WERI-Rb-1 (cell line): ENCODE measurements at places on chromosomes 5 and 9.

DNA sequence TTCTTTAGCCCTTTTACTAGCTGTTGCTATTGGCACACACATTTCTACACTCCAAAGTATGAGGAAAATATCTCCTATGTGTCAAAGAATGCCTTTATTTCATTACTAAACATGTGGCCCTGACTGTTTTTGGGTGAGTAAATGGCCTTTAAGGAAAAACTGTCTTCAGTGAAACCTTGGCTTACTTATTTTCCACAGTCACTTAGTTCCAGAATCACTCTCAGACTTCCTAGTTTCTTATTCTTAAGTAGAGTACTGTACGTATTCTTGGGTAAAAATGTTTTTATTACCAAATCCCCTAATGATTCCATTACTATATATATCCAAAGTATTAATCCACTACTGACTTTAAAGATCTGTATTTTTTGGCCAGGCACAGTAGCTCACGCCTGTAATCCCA is 27.5 kb downstream of the ERP44 start:
- DNase-seq: no peak

DNA sequence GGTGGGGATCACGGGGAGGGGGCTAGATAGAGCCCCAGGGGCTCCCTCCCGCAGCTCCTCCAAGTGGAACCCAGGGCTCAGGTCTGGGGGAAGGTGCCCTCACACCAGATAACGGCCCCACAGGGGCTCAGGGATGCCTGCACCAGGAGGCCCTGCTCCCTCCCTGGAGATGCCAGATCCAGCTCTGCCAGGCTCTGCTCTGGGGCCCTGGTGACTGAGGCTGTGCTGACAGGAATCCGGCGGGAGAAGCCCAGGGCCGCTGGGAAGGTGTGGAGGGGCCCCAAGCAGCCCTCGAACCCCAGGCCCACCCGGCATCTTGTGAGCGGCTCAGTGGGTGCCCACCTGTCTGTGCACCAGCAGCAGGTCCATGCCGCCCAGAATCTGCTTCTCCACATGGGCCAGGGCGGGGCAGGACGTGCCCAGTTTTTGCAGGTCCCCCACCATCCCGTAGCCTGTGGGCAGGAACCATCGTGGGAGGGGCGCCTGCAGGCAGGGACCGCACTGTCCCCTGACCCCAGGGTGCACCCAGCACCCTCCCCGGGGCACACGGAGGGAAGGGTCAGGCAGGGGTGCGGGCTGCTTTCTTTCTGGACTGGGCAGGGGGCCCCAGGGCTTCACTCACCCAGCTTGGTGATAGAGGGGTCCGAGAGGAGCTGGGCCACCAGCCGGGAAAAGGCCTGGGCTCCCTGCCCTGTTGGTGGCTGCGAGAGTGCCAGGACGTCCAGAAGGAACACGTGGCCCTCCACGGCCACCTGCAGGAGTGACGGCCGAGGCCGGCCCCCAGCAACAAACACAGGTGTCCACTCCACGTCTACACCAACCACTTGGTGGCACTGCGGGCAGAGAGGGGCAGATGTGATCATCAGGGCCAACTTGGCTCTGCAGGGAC is 48.9 kb upstream of the NRARP start:
- no peak for DNase-seq

GRCh38 chr9:132877824-132878694 is at the start of gene AK8:
AK8 (minus strand) TSS chr9:132878284; CDS start chr9:132878255, 29 bp downstream.
- peak; percentile 77 for DNase-seq

- DNase-seq: peak; percentile 24
Measured at GRCh38 chr5:122078116-122079110, at the start of gene LOX. LOX (minus strand) TSS chr5:122078259; CDS start chr5:122077985, 274 bp downstream.

GRCh38 chr9:5442400-5443011 is 4.8 kb upstream of the PLGRKT start:
- DNase-seq: peak; percentile 38

DNA sequence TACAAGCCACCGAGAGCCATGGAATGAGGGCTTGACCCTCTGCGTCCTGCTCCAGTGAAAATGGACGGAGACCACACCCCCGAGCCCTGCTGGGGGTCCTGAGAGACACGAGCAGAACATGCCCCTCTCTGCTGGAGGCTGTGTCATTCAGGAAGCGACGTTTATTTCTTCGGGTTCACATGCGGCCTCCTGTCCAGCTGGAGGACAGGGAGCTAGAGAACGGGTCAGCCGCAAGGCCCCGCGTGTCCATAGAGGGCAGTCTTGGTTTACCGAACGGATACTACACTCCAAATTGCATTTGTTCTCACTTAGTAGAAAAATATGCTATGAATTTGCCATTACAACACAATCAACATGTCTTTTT is 36.1 kb downstream of the MRPL36 start:
- peak; percentile 71 for DNase-seq

GRCh38 chr5:820245-820644 is 30.5 kb downstream of the ZDHHC11 start:
- no peak for DNase-seq

- DNase-seq: no peak
Measured at GRCh38 chr9:125435776-125436612, 174.4 kb downstream of the GAPVD1 start.

- DNase-seq: no peak
Measured at GRCh38 chr9:115018547-115019435, 88.4 kb upstream of the TNFSF8 start.

DNA sequence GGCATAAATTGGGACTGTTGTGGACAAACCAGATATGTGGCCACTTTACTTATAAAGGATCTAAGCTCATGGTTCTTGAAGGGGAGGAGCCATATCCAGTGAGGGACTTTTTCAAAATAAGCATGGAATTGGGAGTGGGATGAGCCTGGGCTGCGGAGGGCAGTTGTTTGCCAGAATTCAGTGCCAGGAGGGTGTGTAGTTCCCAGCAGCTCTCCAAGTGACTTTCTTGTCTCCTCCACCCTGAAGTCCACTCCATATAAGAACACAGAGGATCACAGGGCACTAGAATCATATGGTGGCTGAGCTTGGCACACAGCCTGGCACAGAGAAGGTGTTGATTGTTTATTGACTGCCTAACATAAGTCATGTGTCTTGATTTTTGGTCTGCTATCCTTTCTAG is 121.1 kb downstream of the CAVIN4 start:
- DNase-seq: no peak

- no peak for DNase-seq
Measured at GRCh38 chr9:89903141-89903475, 298.3 kb downstream of the GADD45G start.

DNA sequence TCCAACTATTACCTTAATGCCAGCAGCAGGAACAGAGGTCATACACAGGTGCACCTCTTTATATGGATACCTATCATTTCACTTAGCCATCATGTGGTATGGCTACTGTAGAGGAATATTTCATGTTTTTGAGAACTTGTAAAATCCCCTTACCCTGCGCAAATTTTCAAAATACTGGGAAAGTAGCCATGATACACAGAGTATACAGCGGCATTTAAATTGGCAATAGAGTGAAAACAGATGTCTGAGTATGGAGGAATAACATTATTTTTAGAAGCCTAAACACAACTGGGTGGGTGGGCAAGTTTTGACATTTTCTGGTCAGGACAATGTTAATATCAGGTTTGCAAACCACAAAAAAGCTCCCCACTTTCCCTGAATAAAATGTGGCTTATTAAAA is 109.5 kb downstream of the SMIM23 start:
- DNase-seq: no peak

DNA sequence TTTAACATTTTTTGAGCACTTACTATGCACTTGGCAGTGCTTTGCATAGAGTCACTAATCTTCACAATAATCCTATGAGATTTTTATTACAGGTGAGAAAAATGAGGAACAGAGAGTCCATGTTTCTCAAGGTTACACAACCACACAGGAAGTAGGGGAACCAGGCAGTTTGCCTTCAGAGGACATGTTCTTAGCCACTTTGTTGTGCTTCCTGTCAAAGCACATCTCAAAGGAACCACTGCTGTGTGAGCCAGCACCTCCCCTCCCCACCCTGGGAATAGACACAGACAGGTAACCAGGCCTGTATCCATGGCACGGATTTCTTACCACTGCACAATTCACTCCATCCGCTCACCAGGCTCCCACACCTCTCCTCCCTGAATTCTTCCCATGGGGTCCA is 6.3 kb upstream of the DNAJB5 start:
- DNase-seq: no peak

DNA sequence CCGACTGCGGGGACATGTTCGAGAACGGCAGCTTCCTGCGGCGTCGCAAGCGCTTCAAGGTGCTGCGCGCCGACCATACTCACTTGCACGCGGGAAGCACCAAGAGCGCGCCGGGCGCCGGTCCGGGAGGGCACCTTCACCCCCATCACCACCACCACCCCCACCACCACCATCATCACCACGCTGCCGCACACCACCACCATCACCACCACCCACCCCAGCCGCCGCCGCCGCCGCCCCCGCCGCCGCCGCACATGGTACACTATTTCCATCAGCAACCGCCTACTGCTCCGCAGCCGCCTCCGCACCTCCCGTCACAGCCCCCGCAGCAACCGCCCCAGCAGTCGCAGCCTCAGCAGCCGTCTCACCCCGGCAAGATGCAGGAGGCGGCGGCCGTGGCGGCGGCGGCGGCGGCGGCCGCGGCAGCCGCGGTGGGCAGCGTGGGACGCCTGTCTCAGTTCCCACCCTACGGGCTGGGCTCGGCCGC is 514 bp downstream of the FOXB2 start:
- DNase-seq: no peak

DNA sequence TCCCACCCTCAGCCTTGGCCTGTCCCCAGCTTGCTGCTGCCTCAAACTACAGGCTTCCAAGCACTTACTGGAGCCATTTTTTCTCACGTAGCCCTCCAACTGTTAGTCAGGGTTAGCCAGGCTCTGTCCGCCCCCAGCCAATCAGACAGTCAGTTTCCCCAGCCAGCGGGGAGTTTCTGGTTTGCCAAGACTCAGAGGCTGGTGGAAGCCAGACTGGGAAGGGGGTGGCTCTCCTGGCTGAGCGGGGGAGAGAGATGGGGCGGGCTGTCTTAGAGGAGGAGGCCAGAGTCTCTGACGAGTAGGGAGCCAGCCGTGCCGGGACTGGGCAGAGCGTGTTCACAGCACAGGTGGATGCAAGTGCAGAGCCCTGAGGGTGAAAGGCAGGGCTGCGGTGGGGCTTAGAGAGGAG is 15.3 kb downstream of the PROP1 start:
- no peak for DNase-seq

GRCh38 chr5:43171926-43172325 is 20.1 kb upstream of the NIM1K start:
- DNase-seq: no peak

DNA sequence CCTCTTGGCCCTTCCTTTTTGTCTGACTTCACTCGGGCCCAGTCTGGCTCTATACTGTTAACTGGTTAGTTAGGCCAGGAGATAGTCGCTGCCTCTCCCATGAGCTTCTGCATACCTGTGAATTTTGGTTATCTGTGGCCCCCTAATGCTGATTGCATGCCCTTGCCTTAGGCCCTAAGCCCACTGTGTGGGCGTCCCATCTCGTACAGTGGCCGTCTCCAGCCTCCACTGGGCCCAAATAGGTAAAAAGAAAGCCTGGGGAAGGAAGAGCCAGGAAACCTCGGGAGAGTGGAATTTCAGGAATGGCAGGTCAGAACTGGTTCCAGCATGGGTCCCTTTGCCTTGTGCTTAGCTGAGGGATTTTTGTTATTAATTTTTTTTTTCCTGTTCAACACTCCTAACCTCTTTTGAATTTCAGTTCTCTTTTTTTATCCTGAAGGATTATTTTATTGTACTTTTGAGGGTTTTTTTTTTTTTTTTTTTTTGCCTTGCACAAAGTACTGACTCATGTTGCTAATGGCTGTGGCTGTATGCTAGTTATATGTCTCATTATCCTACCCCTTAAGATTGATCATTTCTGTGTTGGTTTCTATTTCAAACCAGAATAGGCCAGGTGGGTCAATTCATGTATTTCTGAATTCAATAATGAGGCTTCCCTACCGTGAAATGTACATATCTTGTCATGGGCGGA is 3.4 kb downstream of the PRRC2B start:
- no peak for DNase-seq

DNA sequence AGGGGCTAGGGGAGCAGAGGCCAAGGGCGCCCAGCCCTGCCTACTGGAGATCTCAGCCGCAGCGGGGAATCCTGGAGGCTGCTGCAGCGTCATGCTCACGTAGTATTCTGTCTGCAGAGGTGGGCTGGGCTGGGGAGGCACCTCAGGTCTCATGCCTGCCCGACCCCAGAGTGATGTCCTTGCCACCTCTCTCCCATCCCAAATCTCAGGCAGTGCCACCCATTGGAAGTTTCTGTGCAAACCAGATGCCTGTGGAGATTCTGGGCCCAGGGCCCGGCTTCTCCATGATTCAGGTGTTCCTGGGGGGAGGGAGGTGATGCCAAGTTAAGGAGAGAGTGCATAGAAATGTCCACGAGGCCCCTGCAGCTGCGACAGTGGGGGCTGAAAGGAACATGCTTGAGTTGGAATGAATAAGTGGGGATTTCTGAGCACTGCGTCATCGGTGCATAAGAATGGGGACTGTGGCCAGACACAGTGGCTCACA is 72.0 kb downstream of the ANKRD33B start:
- DNase-seq: no peak

GRCh38 chr9:14520341-14520740 is 172.9 kb downstream of the ZDHHC21 start:
- no peak for DNase-seq

DNA sequence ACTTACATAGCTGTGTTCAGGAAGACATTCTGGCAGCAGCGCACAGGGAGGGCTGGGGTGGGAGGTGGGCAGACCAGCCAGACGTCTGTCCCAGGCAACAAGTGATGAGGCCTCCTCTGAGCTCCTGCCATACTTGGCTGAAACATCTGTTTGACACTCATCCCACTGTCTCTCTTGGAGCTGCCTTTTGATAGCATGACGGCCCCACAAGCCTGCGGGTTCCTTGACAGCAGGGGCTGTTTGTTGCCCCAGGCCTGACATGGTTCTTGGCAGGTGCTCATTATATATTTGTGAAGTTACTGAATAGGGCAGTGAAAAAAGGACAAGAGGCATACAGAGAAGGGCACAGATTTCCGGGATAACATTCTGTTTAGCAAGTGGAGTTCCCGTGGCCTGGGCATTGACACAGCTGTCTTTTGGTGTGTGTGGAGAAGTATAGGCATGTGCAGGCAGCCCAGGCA is 22.2 kb upstream of the B4GALT1 start:
- DNase-seq: no peak

- DNase-seq: no peak
Measured at GRCh38 chr9:114518599-114519022, 13.3 kb upstream of the WHRN start.

- DNase-seq: no peak
Measured at GRCh38 chr5:5374009-5374715, 48.3 kb upstream of the ICE1 start.

- peak; percentile 35 for DNase-seq
Measured at GRCh38 chr5:115838885-115839518, 2.4 kb downstream of the ATG12 start.

GRCh38 chr9:133102190-133103021 is 18.6 kb downstream of the RALGDS start:
- no peak for DNase-seq

GRCh38 chr5:12999667-13000066 is 944.8 kb downstream of the DNAH5 start:
- DNase-seq: no peak
